ENCODE measurements at places on chromosomes 5 and 9.

DNA sequence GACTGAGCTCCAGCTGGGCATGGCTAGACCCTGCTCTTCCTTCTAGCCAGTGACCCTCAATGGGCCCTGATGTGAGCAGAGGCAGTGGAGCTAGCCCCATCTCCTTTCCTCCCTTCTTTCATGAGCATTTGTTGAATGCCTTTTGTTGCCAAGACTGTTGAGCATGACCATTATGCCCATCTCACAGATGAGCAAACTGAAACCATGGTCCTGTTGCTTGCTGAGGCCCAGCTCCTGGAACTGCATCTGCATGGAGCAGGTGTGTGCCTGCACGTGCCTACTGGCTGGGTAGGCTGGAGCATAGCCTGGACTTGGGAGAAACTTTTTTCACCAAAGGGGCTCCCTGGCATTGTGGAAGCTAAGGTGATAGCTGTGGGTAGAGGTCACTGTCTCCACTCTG is 3.0 kb upstream of the WNK2 start:
- no peak for DNase-seq

GRCh38 chr5:31204958-31205357 is 11.5 kb downstream of the CDH6 start:
- no peak for DNase-seq

GRCh38 chr5:111781200-111781599 is 24.2 kb upstream of the NREP start:
- DNase-seq, result no peak

- no peak for DNase-seq
Observed at GRCh38 chr5:82901281-82901888, 175.8 kb downstream of the TMEM167A start.

GRCh38 chr9:86368871-86369521 is 14.8 kb upstream of the TUT7 start:
- no peak for DNase-seq

- no peak for DNase-seq
Observed at GRCh38 chr5:45862763-45863162, 166.6 kb upstream of the HCN1 start.

DNA sequence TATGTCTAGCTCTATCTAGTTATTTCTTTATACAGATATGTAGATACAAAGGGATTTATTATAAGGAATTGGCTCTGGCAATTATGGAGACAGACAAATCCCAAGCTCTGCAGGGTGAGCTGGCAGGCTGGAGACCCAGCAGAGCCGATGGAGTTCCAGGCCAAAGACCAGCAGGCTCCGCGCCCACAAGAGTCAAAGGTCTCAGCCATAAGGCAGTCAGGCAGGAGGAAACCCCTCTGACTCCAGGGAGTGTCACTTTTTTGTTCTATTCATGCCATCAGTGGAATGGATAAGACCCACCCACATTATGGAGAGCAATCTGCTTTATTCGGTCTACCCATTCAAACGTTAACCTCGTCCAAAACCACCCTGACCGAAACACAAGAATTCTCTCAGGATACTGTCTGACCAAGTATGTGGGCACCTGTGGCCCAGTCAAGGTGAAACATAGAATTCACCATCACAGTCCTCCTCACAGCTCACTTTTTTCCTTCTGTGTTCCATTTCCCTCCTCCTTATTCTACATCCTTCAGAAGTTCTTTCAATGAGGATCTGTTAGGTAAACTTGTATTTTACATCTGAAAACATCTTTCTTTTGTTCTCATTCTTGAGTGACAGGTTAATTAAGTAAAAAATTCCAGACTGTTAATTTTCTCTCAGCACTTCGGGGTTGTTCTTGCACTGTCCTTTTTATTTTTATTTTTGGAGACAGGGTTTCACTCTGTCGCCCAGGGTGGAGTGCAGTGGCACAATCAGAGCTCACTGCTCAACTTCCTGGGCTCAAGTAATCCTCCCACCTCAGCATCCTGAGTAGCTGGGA is 21.2 kb downstream of the RNF130 start:
- DNase-seq, result no peak

Measured in activated CD8-positive, alpha-beta memory T cell treated with anti-CD3 and anti-CD28 coated beads, Interleukin-2, amount 50 U/mL, for 4 hours (primary cell).